ENCODE measurements at places on chromosomes 5 and 9.

GRCh38 chr5:151825445-151825844 is 53.7 kb downstream of the G3BP1 start:
- DNase-seq: no peak

DNA sequence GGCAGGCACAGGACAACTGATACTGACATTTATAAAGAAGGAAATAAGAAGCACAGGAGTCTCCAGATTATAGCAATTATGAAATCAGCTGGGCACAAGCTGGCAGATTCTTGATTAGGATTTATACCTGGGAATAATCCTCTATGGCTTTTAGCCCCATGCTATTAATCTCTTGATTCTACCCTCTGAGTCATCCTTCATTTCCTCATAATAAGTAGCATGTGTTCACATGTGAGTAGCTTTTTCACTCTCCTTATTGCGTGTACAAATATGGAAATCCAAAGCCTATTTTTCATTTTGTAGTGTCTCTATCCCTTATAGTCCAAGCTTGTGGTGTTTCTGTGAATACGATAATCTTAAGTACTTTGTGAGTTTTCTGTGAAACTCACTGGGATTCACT is 185.0 kb upstream of the PRLR start:
- no peak for DNase-seq

GRCh38 chr5:132277971-132278853 is 16.0 kb upstream of the SLC22A4 start:
- no peak for DNase-seq

GRCh38 chr9:69122549-69123141 is 51.4 kb upstream of the TJP2 start:
- no peak for DNase-seq

DNA sequence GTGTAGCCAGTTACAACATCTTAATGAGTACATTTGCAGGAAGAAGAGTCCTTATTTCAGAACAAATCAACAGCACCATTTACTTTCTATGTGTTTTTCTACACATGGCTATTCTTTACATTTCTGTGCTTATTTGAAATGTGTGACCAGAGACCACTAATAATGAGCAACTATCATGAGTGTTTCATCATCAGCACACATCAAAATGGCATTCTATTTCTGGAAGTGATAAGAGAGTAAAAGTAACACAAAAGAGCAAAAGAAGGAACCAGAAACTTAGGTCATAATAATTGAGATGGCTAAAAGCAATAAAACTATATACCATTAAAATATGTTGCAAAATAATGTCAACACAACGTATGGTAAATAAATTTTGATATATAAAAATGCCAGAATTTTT is 159.7 kb downstream of the PBX3 start:
- no peak for DNase-seq

DNA sequence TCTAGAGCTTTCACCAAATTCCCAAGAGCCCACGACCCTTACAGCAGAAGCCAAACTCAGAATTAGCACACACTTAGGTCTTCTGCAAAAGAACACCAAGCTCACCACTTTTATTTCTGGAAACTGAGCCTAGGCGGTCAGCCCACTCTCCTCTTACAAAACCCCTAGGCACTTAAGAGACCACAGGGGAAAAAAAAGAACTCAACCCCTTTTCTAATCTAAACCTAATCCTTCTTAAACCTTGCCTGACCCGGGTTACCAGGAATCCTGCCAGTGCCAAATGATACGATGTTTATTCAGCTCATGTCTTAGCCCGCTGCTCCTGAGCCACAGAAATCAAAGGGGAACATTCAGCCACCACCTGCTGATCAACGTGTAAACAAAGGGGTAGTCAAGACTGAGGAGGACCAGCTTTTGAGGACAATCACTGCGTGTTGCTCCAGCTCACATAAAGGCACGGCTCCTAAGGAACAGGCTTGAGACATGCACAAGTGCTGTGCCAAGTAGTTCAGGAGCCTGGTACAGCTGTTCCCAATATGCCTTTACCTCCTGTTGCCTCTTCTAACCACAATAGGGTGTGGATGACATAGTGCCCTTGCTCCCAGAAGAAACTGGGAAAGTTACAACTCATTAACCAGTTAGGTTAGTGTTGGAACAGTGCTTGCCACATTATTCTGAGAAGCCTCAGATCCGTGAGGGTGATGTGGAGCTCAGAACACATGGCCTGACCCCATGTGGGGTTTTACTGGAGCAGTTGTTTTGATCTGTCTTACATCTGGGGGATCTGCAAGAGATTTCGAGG is 49.3 kb downstream of the ZFAND5 start:
- no peak for DNase-seq

GRCh38 chr9:95516221-95516733 is 494 bp downstream of the PTCH1 start:
- DNase-seq: no peak

GRCh38 chr9:99366621-99367020 is 144.5 kb downstream of the SEC61B start:
- no peak for DNase-seq

DNA sequence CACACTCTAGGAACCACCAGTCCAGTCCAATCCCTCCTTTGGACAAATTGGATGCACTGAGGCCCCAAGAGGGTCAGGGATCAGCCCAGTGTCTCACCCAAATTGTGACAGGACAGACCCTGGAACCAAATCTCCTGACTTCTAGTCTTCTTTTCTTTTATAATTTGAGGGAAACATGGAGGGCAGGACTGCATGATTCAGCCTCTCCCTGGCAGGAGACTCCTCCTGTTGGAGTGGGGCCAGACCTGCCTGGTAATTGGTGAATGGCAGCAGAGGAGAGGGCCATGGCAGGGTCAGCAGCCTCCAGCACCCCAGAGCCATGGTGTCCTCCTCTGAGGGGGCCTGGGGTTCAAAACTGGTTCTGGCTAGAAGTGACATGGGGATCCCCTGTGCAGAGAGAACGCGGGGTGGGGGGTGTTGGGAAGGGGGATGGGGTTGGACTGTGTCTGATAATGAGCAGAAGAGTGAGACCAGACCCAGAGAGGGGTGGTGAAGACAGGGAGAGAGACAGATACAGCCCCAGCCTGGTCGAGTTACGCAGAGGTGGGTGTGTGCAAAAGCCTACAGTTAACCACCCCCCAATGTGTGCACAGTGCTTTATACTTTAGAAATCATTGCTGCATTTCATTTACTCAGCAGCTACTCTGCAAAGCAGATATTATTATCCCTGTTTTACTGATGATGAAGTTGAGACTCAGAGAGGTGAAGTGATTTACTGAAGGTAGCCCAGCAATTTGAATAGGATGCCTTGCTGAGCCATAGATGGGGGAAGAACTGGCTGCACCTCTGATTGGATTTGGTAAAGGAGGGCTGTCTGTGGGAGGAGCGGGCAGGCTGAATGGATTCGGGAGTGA is 3.8 kb upstream of the SYNPO start:
- no peak for DNase-seq

DNA sequence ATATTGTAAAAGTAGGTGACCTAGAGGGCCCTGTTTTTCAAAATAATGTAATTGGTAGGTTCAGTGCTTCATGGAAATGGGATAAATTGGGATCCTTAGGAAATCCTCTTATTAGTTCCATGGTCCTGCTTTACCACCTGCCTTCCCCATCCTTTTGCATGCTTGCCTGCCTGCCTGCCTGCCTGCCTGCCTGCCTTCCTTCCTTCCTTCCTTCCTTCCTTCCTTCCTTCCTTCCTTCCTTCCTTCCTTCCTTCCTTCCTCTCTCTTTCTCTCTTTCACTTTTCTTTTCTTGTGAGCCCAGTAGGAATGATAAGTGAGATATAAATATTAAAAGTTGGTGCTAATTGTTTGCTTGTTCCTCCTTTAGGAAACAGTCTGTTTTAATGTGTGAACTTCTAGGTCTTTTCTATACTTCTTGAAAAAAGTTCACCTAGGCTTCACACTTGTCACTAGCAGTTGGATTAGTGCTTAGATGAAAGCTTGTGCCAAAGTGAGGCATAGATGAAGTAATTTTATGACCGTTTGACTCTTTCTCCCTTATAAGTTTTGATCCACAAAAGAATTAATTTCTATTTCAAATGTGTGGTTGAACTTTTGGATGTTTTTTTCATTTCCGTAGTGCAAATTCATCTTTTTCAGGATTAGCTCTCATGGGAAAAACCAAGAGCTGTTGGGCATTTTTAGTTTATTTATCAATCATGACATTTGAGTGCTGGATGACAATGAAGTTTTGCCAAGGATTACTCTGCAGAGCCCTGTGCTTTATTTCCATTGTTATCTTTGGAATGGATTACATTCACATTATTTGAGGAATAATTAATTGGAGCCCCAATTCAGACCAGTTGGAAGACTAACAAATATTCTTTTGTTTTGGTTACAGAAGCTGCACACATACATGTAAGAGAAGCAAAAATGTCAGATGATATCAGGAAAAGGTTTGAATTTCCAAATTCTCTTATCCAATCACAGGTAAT is 30.7 kb downstream of the FOCAD start:
- DNase-seq: no peak

- no peak for DNase-seq
Measured at GRCh38 chr5:94263068-94263467, 355.3 kb downstream of the KIAA0825 start.

Measured in activated T-helper 1 cell treated with anti-CD3 and anti-CD28 coated beads, Interleukin-2, amount 50 U/mL, for 16 hours (primary cell).